ENCODE measurements at places on chromosomes 16 and 17.

DNA sequence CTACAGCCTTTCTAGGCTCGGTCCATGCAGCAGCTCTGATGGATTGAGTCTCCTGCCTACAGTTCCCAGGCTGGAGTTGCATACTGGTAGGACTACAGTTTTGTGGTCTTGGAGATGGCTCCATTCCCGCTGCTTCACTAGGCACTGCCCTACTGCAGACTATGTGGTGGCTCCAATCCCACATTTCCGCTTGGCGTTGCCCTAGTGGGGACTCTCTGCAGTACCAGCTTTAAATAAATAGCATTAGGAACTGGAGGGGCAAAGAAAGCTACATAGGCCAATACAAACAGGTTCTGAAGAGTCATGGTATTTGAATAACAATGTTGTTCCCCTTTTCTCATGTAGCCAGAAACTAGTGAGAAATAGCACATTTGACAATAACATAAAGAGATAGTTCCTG is 5.4 kb upstream of the GOSR2 start:
- no peak for DNase-seq

- no peak for DNase-seq
Measured at GRCh38 chr17:40307740-40308239, 1.2 kb upstream of the RARA start.

DNA sequence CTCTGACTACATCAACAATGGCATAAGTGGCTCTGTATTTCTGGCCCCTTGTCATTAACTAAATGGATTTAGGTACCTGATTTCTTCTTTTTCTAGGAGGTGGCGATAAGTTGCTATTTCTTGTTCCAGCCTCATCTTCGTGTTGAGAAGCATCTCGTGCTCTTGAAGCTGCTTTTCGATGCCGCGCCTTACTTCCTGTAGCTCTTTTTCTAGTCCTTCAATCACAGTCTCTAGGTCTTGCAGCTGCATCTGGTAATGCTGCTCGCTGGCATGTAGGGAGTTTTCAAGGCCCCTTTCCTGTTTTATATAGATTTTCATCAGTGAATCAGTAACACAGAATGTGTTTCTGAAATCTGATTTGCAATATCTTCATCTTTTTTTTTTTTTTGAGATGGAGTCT is 5.1 kb downstream of the KRT222 start:
- DNase-seq = no peak

- DNase-seq = no peak
Measured at GRCh38 chr16:83624429-83625120, 183.2 kb upstream of the HSBP1 start.

GRCh38 chr16:56801762-56802161 is 63.2 kb upstream of the SLC12A3 start:
- DNase-seq = no peak

DNA sequence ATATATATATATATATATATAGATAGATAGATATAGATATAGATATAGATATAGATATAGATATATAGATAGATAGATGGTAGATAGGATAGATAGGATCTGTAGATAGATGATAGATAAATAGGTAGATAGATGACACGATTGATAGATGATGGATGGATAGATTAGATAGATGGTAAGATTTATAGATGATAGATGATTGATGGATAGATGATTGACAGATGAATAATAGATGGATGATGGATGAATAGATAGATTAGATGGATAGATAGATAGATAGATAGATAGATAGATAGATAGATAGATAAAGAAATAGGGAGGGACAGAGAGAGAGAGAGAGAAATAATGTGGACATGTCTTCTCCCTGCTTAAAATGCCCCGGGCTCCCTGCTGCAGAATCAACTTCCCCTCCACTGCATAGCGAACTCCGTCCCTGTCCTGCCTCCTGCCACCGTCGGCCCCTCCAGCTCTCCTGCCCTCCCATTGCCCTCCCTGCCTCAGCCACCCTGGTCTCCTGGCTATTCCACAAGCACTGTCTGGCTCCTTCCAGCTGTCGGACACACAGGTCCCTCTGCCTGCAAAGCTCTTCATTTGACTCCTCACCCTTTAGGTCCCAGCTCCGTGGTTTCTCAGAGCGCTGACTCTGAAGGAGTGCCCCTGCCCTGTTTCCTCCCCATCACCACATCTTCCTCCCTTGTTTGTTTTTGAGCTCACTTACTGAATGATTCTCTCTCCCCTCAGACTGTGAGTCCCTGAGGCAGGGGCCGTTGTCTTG is 254.0 kb downstream of the KATNIP start:
- DNase-seq = no peak

DNA sequence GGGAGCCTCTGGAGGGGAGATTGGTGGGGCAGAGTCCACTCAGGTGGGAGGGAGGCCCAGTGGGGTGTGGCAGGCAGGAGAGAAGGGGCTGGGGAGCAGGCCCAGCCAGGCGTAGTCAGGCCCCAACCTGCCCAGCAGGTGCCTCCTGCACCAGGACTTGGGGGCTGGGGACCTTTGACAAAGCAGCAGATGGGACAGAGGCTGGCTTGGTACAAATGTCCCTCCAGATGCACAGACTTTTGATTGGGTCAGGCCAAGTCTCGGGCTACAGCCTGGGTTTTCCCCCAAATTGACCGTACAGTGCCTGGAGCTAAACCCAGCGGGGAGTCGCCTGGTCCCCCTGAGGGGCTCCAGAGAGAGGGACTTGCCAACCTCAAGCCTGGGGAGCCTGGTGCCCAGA is 411 bp downstream of the GGT6 start:
- DNase-seq = no peak

DNA sequence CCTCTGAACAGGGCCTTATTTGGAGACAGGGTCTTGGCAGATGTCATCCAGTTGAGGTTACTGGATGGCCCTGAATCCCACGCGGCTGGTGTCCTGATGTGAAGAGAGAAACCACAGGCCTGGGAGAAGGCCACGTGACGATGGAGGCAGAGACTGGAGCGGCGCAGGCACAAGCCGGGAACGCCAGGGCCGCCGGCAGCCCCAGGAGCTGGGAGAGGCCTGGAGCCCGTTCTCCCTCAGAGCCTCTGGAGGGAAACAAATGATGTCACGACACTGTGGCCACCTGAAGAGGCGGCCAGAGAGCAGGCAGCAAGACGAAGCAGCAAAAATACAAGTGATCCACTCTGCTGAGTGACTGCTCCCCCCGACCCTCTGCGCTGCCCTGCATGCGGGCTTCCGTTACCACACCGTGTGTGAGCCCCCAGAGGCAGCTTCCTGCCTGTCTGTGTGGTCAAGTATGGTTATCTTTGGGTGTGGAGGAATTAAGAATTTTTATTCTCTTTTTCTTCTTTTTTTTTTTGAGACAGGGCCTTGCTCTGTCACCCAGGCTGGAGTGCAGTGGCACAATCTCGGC is 11.6 kb downstream of the CD7 start:
- DNase-seq = no peak

DNA sequence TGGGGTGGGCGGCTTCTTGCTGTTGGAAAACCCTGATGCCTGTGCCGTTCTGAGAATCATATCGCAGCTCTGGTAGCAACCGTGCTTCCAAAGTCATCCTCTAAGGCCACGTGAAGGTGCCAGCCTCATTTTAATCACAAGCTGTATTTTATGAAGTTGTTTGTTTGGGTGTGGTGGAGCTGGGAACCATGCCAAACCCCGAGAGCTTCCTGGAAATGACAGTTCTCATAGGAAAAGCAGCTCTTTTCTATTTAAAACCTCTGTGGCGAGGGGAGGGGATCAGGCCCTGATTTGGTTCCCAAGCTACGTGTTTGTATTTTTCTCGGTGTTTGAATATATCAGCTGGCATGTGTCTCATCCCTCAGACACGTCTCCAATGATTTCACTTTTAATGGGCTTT is 21.7 kb downstream of the KNOP1 start:
- peak; percentile 20 for DNase-seq

- no peak for DNase-seq
Measured at GRCh38 chr17:32303781-32304288, 38.1 kb downstream of the C17orf75 start.

DNA sequence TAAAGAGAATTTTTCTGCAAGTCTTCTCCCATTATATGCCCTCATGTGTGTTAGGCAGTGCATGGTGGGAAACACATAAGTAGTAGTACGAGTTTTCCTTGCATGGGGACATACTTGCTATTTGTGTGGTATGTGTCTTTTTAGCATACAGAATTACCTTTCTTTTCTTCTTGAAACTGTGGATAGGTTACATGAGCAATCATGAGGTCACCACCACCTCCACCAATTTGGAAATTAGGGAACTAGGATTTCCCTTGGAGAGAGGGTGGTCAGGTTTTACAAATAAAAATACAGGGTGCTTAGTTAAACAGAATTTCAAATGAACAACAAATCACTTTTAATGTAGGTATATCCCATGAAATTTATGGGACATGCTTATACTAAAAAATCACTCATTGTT is 16.3 kb upstream of the AMZ2 start:
- DNase-seq = no peak
